Activated naive CD4-positive, alpha-beta T cell treated with Interleukin-2 at 50 U/mL for 16 hours (primary cell): ENCODE measurements at places on chromosomes 3 and 15.

GRCh38 chr15:69161878-69162213 lies 1.4 kb downstream of the GLCE start:
- DNase-seq: no peak

GRCh38 chr3:194058189-194058571 lies 77.8 kb upstream of the HES1 start:
- DNase-seq: peak; percentile 23

GRCh38 chr3:28252001-28252431 lies 10.6 kb downstream of the CMC1 start:
- no peak for DNase-seq

DNA sequence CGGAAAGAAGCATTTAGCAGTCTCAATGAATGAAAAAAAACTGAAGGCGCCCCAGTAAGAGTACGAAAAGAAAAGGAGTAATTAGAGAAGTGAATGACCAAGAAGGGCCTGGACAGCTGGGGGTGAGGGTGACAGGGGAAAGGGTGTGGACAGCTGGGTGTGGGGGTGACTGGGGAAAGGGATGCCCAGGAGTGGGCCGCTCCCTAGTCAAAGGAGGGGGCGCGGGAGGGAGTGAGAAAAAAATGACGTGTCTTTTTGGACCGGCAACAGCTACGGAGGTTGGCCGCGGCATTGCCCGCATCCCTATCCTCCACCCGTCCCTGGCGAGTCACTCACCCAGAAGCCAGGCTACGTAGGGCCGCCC lies 274 bp upstream of the ZCWPW2 start:
- DNase-seq: no peak

DNA sequence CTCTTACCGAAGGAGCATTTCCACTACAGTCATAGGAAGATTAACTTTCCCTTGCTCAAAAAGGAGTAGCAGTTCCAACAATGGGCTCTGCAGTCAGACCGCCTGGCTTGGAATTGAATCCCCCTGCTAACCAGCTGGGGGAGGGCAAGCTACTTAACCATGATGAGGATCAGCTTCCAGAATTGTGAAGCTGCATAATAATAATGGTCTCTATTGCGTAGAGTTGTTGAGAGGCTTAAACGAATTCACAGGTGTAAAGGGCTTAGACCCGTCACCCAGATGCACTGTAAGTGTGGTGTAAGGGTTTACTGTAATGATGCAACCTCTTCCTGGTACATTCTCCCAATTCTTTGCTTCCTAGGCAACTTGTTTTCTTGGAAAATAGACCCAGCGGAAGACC lies 185.2 kb upstream of the RGMA start:
- no peak for DNase-seq

GRCh38 chr3:63959146-63959545 lies 47.0 kb upstream of the SCAANT1 start:
- no peak for DNase-seq

GRCh38 chr3:155382396-155383042 lies 89.0 kb upstream of the STRIT1 start:
- DNase-seq: no peak

DNA sequence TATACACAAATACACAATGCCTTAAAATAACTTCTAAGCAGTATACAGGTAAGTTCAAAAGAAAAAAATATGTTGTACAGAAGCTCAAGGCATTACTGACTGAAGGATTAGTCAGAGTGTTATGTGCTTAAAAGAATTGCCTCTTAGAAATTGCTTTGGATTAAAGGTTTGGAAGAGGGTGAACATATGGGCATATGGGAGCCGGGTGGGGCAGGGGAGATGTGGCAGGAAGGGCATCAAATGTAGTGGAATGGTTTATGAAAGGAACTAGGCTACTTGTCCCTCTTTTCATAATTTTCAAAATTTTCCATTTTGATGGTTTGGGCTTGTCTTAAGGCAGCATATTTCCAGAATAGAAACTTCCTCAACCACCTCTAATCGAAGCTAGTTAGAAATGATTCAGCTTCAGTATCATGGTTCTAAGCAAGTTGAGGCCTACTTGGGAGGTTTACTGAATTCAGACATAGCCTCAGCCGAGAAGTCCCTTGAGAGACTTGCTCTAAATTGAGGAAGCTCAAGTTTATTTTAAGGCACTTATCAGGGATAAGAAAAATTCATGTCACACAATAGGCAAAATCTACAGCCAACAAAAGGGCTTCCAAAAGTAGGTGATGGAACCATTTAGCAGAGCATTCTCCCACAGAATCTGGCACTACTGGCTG lies 10.1 kb upstream of the GOLGB1 start:
- DNase-seq: no peak

- no peak for DNase-seq
These were observed 639.8 kb downstream of the MAGI1 start for GRCh38 chr3:65398953-65399352.

DNA sequence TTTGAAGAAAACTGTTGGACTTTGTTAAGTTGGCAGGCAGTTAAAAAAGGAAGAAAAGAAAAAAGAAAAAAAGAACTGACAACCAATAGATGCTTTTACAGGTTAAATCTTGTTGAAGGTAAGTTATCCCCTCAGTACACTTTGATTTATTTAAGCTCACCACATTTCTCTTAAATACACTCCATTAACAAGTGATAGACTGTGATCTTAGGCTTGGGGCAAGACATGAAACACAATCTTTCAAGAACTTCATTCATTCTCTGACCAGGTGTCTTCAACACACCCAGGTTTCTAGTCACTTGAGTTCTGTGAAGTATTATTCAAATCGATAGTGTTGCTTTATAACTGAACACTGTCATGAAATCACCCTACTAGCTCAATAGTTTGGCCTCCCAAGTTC lies 751.9 kb downstream of the ROBO1 start:
- no peak for DNase-seq

DNA sequence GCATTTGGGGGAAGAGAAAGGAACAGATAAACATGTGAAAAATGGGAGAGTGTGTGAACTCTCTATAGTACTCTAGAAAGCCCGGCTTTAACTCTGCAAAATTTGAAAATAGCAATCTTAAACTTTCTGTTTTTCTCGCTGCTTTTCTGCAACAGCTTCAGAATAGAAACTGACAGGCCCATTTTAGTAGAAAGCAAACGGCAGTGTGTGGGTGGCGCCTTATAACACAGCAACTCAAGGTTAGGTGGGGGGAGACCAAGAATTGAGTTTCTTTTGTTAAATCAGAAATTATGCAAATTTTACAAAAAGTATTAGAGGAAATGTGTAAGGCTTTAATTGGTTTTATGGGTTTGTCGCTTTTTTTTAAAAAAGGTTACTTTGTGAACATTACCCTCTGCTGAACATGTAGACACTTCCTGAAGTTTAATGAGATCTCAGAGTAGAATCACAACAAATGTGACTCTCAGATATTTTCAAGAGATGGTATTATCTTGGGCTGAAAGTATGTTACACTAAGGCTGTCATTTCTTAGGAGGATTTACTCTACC lies 107.0 kb downstream of the PTPRG start:
- no peak for DNase-seq

GRCh38 chr3:169539856-169540255 lies 123.7 kb downstream of the MECOM start:
- DNase-seq: no peak

DNA sequence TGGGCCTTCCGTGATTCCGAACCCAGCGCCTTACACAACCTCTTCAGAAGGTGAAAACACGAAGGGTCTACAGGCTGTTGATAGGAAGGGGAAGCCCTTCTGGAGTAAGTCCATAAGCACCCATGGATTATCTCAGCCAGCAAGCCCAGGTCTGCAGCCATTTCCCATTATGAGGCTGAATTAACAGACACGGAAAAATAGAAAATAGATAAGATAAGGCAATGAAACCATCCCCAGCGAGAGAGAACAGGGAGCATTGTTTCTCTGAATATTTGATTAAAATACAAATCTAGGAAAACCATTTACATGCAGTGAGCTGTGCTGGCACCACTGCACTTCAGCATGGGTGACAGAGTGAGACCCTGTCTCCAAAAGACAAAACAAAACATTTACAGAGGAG lies 16.2 kb upstream of the CERS3 start:
- DNase-seq: no peak

- no peak for DNase-seq
These were observed 25.6 kb upstream of the ZNF280D start for GRCh38 chr15:56758770-56759449.

DNA sequence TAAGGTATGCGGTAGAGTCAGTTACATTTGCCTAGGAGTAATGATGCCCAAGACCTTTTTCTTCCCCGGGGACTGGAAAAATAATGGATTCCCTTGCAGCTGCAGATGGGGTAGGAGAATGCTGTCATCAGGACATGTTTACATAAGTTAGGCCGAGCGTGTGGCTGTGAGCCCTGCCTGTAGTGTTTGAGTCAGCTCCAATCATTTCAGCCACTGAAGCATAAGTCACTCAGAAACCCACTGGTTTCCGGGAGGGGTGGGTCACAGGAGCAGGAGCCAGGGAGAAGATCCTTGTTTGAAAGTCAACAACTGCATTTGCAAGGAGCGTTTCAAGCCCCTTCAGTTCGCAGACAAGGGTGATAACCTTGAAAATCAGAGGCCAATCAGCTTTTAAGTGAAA lies 562.3 kb downstream of the MCTP2 start:
- no peak for DNase-seq

DNA sequence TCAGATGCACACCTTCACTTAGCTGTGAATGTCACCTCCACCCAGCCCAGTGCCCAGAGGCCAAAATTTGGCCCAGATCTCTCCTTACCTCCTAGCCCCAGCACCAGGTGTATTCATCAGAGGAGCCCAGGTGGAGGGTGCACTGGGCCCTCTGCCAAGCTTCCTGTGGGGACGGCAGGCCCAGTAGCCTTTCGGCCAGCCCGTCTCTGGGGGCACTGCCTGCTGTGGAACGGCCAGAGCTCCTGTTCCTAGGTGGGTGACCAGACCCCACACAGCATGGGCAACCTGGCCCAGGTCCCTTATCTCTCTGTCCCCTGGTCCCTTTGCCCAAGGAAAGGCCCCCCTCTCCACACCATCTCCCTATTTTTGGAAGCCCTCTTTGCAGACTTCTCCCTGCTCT lies 67.8 kb downstream of the AAGAB start:
- no peak for DNase-seq

DNA sequence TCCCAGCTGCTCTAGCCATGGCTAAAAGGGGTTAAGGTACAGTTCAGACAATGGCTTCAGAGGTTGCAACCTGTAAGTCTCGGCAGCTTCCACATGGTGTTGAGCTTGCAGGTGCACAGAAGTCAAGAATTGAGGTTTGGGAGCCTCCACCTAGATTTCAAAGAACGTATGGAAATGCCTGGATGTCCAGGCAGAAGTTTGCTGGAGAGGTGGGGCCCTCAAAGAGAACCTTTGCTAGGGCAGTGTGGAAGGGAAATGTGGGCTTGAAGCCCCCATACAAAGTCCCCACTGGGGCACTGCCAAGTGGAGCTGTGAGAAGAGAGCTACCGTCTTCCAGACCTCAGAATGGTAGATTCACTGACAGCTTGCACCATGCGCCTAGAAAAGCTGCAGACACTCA lies 73.7 kb downstream of the STT3B start:
- no peak for DNase-seq

DNA sequence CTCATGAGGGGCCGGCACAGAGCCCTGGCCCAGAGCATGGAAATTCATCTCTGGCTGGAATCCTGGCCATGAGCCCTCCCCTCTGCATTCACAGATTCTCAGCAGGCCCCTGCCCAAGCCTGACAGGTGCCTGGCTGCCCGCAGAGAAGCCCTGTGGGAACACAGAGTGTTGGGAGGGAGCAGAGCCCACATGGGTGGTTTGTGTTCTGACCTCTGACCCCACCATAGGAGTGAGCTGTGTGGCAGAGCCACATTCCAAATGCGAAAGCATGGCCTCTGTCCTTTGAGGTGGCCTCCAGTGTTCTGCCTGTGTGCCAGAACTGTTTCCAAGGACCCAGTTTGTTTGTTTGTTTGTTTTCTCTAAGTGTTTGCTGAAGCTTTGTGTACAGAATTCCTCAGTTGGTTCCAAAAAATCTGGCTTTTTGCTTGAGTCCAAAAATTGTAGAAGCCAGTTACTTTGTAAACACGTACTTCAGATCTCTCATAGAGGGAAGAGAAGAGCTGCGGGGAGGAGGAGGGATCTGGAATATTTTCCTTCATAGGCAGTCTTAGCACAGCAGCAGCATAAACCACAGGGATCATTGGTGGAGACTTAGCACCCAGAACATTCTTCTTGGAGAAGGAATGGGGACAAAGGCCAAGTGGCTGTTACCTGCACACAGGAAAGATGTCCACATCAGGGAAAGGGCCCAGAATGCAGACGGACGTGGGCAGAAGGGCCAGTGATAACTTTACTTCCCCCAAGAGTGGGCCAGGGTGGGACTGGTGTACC lies 36.0 kb downstream of the GRAMD2A start:
- no peak for DNase-seq

- DNase-seq: no peak
These were observed 19.2 kb downstream of the PLD1 start for GRCh38 chr3:171790898-171791691.

DNA sequence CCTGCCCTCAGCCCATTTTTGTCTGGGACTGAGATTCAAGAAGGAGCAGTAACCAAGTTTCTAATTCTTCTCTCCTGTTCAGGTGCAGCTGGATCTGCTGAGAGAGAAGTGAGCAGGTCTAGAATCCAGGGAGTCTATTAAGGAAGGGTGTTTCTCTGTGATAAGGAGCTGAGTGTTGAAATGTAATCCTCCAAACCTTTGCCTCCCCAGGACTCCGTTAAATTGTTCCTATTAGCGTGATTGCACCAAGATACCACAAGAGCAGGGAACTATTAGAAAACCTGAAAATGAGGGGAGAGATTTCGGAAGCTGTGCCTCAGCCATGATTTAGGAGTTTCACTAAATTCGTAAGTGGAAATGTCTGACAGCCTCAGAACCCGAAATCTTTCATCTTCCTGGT lies 192.6 kb downstream of the EBLN2 start:
- no peak for DNase-seq

- DNase-seq: no peak
These were observed 68.8 kb downstream of the APBA2 start for GRCh38 chr15:28954466-28955159.

DNA sequence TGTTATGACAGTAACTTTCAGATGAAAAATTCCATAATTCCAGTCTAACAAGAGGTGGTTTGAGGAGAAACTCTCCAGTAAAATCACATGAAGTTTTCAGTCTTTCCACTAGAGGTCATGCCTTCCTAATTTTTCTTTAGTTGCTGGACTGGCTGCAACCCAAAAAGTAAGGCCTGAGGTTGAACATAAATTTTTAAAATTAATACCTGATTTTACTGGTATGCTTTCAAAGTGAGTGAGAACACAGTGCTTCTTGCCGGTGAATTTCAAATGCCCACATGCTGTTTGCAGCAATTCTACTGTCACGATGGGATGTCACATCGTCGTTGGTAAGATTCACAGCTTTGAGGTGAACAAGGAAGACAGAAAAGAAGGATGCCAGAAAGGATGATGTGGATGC lies 89.0 kb upstream of the FGF12 start:
- DNase-seq: no peak

DNA sequence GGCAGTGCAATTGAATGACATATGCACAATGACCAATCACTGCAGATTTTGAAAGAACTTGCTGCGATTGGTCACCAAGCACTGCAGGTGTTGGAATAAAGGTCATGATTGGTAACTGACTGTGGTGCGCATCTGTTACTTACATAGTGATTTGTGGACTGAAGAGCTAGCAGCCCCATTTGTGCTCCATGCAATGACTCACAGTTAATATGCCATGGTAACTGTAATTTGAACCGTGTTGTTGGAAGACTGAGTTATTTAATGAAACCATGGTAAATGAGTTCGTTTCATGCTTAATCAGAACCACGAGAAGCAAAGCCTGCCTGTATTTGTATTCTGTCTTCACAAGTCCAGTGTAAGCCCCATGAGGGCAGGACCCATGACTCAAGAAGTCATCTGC lies 220.5 kb downstream of the TJP1 start:
- no peak for DNase-seq

GRCh38 chr3:194688200-194688740 lies 2.6 kb downstream of the FAM43A start:
- no peak for DNase-seq
